SK-N-SH (cell line): ENCODE measurements at places on chromosomes 2 and 18.

- DNase-seq = no peak
Measured at GRCh38 chr2:176581557-176582165, 312.4 kb downstream of the MTX2 start.

GRCh38 chr2:127811397-127812321, 688 bp upstream of the WDR33 start:
- peak; percentile 41 for DNase-seq

GRCh38 chr2:62423235-62423634, 82.8 kb downstream of the TMEM17 start:
- no peak for DNase-seq

DNA sequence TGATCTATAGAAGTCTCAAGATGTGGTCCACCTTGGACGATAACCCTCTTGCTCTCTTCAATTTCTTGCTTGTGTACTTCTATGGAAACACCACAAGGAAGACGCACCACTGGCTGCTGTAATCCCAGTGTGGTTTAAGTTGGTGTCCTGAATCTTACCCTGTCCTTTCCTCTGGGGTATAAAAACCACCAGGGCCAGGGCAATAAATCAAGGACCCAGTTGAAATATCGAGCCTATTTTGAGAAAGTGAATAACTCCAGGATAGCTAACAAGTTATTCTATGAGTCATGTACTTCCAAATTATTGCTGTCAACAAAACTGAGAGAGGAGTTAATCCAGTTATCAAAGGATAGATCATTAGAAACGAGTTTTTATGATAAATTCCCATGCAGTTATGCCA, 137.0 kb downstream of the RND3 start:
- no peak for DNase-seq
